ENCODE measurements at places on chromosomes 3 and 15. TPM values are rescaled to one million over a fixed set of nuclear protein-coding genes. Genes with fewer than 3 reads are reported as not detected.

DNA sequence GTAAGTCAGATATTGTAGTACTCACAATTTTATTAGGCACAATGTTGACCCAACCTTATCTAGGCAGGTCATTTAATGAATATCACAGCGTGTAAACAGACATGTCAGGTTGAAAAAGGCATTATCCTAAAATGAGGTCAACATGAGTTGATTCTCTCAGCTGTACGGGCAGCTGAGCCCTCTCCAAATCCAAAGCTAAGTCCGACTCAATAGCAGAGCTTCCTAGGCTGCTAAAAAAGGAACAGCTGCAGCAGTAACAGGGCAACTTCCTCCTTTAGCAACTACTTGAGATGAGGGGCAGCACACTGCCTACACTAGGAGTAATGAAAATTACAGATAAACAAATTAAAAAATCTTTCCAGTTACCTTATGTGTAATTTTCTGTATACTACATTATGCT lies 189.2 kb downstream of the CADM2 start:
- DNase-seq: no peak
- H3K27me3 ChIP-seq: no peaks in the 10 kb centered on the region
- H3K4me1 ChIP-seq: no peaks in the 10 kb centered on the region

DNA sequence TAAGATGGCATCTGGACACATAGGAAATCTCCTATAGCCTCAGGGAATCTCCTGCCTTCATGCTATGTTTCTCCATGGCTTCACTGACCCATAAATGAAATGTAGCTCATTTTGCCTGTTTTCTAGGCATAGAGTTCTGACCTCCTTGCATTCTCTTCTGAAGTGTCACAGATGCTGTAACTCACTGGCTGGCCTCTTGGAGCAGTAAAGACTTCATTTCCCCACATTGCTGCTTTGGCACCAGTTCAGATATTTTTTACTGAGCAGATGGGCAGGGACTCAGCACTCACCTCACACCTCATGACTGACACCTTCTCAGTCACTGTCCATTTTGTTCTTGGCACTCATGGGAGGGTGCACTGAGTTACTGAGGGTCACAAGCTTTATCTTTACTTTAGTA lies 286.7 kb upstream of the TGFBR2 start:
- no peaks in the 10 kb centered on the region for H3K27me3 ChIP-seq
- H3K36me3 ChIP-seq: no peaks in the 10 kb centered on the region
- H3K27ac ChIP-seq: no peak overlapping the region
- peak; percentile 45 for DNase-seq
- H3K4me3 ChIP-seq: no peak overlapping the region

GRCh38 chr15:55695432-55695831 lies 47.5 kb downstream of the PRTG start:
- H3K4me3 ChIP-seq: no peak overlapping the region
- peaks cover 5% of the 10 kb centered on the region for H3K27me3 ChIP-seq
- no peak overlapping the region for H3K27ac ChIP-seq
- DNase-seq: no peak
- H3K4me1 ChIP-seq: no peaks in the 10 kb centered on the region

DNA sequence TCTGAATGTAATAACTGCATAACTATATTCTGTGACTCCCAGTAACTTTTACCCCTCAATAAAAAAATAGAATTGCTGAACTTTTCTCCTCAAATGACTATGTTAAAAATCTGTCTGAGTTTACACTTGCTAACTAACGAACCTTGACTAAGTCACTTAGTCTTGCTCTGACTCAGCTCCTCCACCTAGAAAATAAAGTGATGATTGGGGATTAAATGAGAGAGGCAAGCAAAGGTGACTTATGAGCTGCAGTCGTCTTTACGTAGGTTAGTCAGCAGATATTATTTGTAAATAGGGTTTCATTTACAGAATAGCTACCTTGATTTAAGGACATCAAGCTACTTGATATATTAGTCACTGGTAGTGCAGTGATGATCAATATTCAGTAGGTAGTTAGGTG lies 476.9 kb downstream of the MECOM start:
- no peaks in the 10 kb centered on the region for H3K27me3 ChIP-seq
- no peak overlapping the region for H3K4me3 ChIP-seq
- H3K36me3 ChIP-seq: no peaks in the 10 kb centered on the region
- no peak for DNase-seq

GRCh38 chr15:62254137-62254934 lies 89.3 kb upstream of the C2CD4B start:
- H3K27me3 ChIP-seq: no peaks in the 10 kb centered on the region
- no peak overlapping the region for H3K4me3 ChIP-seq
- H3K36me3 ChIP-seq: no peaks in the 10 kb centered on the region
- no peak overlapping the region for H3K27ac ChIP-seq
- H3K4me1 ChIP-seq: no peaks in the 10 kb centered on the region

The VPS33B gene
- 26.9 TPM for total RNA-seq

DNA sequence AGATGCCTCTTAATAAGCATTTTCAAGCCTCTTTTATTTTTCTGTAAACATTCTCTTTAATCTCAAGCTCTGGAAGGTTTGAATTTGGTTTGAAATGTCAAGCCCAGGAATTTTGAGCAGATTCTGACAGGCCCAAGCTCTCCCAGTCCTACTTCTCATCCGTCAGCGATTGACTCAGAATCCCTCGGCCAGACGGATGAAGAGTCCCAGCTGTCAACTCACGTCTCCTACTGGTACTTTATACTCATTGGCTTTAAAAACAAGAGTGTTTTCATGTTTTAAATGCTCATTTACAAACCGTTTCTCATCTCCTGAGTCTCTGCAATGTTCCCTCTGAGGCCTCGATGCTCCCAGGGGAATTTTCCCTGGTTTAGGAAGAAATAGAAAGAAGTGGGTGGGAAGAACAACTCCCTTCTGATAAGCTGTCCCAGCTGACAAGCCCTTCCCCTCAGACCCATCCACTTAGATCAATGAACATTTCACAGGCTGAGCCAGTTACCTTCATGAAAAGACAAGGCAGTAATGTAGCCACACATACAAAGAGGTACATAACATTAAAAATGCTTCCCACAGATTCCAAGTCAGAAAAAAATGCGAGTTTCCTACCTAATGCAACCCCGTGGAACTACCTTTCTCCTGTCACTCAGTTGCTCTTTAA lies 478.2 kb upstream of the DPH6 start:
- no peaks in the 10 kb centered on the region for H3K36me3 ChIP-seq
- DNase-seq: no peak

GRCh38 chr3:138724443-138724842 lies 110.3 kb downstream of the PIK3CB start:
- no peaks in the 10 kb centered on the region for H3K36me3 ChIP-seq
- H3K27ac ChIP-seq: no peak overlapping the region
- no peak overlapping the region for H3K4me3 ChIP-seq
- no peak for DNase-seq
- H3K27me3 ChIP-seq: no peaks in the 10 kb centered on the region

GRCh38 chr3:39146083-39146501 lies 7.3 kb downstream of the CSRNP1 start:
- no peaks in the 10 kb centered on the region for H3K27me3 ChIP-seq
- no peak for DNase-seq
- H3K4me1 ChIP-seq: peaks cover 56% of the 10 kb centered on the region
- H3K4me3 ChIP-seq: no peak overlapping the region
- H3K27ac ChIP-seq: peak overlapping the region; percentile 69

GRCh38 chr3:76753599-76753998 lies 286.3 kb upstream of the ROBO2 start:
- no peaks in the 10 kb centered on the region for H3K36me3 ChIP-seq
- H3K4me3 ChIP-seq: no peak overlapping the region
- no peaks in the 10 kb centered on the region for H3K27me3 ChIP-seq
- no peak overlapping the region for H3K27ac ChIP-seq

- no peaks in the 10 kb centered on the region for H3K27me3 ChIP-seq
- DNase-seq: no peak
- no peak overlapping the region for H3K4me3 ChIP-seq
- no peak overlapping the region for H3K27ac ChIP-seq
- H3K4me1 ChIP-seq: no peaks in the 10 kb centered on the region
These were observed 80.6 kb downstream of the RAD18 start for GRCh38 chr3:8882642-8883041.

GRCh38 chr15:95265419-95265997 lies 1034.1 kb downstream of the MCTP2 start:
- no peak overlapping the region for H3K4me3 ChIP-seq
- H3K36me3 ChIP-seq: no peaks in the 10 kb centered on the region
- no peaks in the 10 kb centered on the region for H3K4me1 ChIP-seq

The ALAS1 gene
- 30.0 TPM for total RNA-seq

GRCh38 chr3:65713016-65713415 lies 325.7 kb downstream of the MAGI1 start:
- no peaks in the 10 kb centered on the region for H3K36me3 ChIP-seq
- no peaks in the 10 kb centered on the region for H3K4me1 ChIP-seq
- no peak for DNase-seq
- no peak overlapping the region for H3K4me3 ChIP-seq
- no peak overlapping the region for H3K27ac ChIP-seq

The NR2C2 gene
- total RNA-seq: 103 TPM

The SEMA3B gene
- total RNA-seq: 0.50 TPM

DNA sequence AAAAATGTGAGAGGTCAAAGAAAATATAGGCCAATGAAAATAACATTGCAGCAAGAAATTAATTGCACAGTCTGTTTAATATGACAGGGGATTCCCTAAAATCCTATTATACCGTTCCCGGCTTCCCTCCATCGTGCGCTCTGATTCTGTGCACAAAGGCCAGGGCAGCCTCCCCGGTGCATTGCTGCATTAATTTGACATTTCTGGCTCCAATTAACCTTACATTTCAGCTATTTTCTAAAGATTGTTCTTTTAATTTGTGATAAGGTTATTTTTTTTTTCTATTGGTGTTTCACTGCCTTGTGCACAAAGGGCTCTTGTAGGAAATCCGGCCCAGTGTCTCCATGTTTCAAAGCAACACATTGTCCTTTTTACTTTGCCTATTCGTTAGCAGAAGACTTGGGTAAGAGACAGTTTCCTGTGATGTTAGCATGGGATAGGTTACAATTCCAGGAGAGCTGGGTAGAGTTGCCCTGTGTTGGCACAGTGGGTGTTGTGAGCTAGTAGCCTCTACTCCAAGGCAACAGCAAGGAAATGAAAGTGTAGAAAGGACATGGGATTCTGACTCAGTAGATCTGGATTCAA lies 257.3 kb upstream of the IGF1R start:
- H3K36me3 ChIP-seq: no peaks in the 10 kb centered on the region
- no peak for DNase-seq
- no peaks in the 10 kb centered on the region for H3K27me3 ChIP-seq
- H3K4me1 ChIP-seq: no peaks in the 10 kb centered on the region

DNA sequence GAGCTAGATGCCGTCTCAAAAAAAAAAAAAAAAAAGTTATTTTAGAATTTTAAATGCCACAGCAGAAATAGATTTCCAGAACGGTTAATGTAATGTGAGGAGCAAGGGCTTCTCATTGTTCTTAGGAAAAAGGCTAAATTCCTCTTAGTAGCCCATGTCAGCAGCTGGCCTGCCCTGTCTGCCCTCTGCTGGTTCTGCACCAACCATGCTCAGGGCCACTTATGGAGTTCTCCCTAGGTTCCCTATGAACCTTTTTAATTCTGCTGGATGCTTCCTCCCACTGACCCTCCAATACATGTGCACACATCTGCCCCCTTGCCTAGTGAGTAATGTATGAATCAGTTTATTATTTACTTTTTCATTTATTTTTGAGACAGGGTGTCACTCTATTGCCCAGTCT lies 32.2 kb upstream of the DPPA4 start:
- no peak overlapping the region for H3K4me3 ChIP-seq
- DNase-seq: no peak
- H3K27me3 ChIP-seq: no peaks in the 10 kb centered on the region
- H3K27ac ChIP-seq: no peak overlapping the region
- no peaks in the 10 kb centered on the region for H3K36me3 ChIP-seq
- H3K4me1 ChIP-seq: no peaks in the 10 kb centered on the region

DNA sequence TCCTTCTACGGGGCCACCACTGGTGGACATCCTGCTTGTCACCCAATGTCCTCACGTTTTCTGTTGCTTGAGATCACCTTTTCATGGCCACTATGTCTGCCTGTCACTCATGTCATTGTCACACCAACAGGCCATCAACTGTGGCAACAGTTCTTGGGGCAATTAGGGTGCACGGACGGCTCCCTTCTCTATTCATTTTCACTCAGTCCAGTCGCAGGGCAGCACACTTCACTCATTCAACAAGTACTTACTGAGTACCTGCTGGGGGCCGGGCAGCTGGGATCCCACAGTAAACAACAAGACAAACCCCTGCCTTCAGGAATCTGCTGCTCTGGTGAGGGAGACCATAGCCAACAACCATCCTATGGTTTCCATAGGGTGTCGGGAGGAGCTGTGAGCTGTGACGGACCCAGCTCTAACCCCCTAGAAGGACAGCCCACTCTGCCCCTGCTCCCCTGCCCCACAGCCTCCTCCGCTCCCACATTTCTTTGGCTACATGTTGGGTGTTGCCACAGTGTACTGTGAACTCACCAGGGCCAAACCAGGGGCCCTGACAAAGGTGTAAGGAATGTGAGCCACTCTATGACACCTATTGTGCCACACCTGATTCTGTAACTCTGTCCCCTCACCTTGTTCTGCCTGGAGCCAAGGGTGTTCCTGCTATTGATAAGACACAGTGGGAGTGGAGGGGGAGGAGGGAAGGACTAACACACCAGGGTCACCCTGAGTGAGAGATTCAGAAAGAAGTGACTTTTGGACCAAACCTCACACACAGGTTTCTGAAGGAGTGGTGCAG lies 1.9 kb downstream of the VILL start:
- H3K4me1 ChIP-seq: peaks cover 44% of the 10 kb centered on the region
- H3K27me3 ChIP-seq: no peaks in the 10 kb centered on the region
- H3K36me3 ChIP-seq: peaks cover 3% of the 10 kb centered on the region
- H3K27ac ChIP-seq: no peak overlapping the region
- H3K4me3 ChIP-seq: no peak overlapping the region

DNA sequence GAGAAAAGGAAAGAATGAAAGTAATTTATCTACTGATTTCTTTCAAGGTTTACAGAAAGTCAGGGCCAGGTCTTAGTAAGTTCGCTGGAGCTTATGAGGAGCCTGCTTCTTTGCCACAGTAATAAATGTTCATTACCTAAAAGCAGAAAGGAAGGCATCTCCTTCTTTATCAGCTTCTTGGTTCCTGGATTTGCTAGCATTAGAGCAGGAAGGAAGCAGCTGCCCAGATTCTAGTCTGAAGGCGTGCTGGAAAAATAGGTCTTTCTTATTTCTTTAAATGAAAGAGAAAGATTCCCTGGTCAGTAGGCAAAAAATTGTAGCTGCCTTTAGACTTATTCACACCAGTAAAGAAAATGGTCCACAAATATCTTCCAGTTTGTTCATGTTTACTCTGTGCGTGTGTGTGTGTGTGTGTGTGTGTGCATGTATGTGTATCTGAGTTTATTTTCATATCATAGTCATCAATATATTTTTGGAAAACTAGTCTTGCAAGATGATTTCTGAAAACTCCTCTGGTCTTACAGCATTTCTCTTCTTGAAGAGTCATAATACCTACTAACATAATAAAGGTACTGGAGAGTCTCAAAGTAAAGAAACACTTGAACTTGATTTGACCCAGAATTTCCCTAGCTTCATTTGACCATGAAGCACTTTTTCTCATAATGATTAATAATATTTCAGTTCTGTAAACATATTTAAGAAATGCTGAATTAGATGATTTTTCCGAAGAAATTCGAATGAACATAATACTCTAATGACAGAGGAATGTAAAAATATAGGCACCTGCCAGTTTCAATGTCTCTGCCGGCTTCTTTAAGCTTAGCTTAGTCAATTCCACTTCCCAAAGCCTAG lies 255.3 kb upstream of the ZPLD1 start:
- no peaks in the 10 kb centered on the region for H3K36me3 ChIP-seq
- DNase-seq: no peak
- H3K4me3 ChIP-seq: no peak overlapping the region

All from CD4-positive, alpha-beta memory T cell (primary cell).